ENCODE measurements at places on chromosomes 3 and 15.
A peak's percentile ranks its signal among the peaks of the same experiment; 100 is the strongest.

- no peak for DNase-seq
Observed at GRCh38 chr3:134302674-134303073, 52.0 kb upstream of the RYK start.

DNA sequence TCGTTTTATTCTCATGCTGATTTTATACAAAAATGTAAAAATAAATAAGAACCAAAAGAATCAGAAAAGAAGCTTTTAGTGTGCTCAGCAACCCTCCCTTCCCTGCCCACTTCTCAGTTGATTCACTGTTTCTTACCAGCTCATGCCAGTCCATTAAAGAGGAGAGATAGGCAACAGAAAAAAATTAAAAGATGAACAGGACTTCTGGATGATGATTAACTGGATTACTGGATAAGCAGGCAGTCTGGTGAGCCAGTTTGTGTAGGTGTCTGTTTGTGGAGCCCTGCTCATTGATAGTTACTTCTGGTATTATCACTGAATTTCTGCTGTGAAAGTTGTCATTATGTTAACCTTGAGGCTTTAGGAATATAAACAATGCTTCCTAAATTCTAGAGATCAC lies 15.1 kb upstream of the GPR171 start:
- no peak for DNase-seq

GRCh38 chr15:101306341-101307047 lies 11.4 kb upstream of the SNRPA1 start:
- DNase-seq: no peak

DNA sequence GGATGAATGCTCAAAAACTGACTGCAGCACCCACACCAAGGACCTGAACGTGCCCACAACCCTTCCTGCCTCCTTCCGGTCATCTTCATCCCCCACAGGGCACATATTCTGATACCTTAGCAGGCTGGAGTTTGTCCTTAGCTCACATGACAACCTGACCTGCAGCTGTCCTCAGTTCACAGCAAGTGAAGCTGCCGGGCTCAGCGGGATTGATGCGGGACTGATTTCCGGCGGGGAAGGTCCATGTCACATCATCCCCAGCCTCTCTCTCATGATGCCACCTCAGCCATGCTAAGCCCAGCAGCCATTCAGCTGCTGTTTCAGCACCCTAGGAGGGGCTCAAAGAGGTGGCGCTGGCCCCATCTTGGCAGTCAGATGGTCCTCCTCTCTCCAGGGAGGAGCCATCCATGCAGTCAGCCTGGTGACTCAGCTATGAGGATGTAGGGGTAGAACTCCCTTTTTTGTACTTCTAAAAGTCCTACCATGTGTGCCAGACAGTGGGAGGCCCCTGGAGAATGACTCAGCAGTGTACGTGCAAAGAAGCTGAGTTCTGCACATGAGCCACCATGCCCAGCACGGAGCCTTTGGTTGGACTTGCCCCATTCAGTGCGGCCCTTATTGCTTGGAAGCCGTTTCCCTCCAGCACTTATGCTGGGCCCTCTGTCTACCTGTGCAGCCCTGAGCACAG lies 9.5 kb downstream of the CA12 start:
- no peak for DNase-seq

- no peak for DNase-seq
Observed at GRCh38 chr3:193297421-193297820, 56.4 kb downstream of the PLAAT1 start.

DNA sequence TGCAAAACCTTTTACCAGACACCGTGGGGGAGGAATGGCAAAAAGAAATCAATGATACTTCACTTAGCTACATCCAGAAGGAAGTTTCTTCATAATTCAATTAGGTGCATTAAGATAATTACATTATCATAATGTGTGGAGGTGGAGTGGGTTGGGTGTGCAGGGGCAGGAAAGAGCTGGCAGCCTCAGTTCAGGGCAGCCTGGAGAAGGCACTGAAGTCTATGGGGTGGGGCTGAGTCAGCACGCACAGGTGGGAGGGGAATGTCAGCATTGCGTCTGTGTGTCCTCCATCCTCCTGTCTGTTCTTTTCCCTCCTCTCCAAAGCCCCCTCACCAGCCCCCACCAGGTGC lies 278.8 kb downstream of the GABRG3 start:
- DNase-seq: no peak

DNA sequence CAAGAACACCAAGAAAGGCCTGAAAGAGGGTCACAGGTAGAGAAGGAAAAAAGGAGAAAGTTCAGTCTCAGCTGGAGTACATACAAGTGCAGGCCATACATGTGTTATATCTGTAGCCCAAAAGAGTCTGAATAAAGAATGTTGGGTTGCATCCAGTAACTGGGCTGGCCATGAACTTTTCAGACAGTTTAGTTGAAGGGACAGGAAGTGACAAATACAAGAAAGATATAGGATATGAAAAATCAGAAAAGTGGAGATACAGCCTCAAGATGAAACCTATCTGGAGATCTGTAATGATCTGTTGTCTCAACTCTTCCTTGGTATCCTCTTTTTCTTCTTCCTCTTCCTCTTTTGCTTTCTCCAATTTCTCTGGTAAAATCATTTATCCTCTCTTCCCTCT lies 671.7 kb downstream of the MECOM start:
- DNase-seq: no peak

- no peak for DNase-seq
Observed at GRCh38 chr15:84681831-84682230, 23.8 kb upstream of the NMB start.

- DNase-seq: no peak
Observed at GRCh38 chr3:114034211-114034610, 22.1 kb downstream of the CCDC191 start.

GRCh38 chr3:147620906-147621305 lies 211.7 kb downstream of the ZIC1 start:
- DNase-seq: no peak

DNA sequence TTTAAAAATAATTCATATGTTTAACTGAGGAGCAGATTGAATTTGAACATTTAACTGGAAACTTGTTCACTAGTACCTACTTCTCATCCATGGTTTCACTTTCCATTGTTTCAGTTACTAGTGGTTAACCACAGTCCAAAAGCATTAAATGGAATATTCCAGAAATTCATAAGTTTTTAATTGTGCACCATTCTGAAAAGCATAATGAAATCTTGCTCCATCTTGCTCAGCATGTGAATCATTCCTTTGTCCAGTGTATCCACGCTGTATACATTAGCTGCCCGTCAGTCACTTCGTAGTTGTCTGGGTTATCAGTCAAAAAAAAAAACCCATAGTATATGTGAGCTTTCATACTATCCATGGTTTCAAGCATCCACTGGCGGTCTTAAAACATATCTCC lies 217.6 kb downstream of the TPRG1 start:
- no peak for DNase-seq

GRCh38 chr3:59456852-59457485 lies 407.1 kb upstream of the CFAP20DC start:
- no peak for DNase-seq

DNA sequence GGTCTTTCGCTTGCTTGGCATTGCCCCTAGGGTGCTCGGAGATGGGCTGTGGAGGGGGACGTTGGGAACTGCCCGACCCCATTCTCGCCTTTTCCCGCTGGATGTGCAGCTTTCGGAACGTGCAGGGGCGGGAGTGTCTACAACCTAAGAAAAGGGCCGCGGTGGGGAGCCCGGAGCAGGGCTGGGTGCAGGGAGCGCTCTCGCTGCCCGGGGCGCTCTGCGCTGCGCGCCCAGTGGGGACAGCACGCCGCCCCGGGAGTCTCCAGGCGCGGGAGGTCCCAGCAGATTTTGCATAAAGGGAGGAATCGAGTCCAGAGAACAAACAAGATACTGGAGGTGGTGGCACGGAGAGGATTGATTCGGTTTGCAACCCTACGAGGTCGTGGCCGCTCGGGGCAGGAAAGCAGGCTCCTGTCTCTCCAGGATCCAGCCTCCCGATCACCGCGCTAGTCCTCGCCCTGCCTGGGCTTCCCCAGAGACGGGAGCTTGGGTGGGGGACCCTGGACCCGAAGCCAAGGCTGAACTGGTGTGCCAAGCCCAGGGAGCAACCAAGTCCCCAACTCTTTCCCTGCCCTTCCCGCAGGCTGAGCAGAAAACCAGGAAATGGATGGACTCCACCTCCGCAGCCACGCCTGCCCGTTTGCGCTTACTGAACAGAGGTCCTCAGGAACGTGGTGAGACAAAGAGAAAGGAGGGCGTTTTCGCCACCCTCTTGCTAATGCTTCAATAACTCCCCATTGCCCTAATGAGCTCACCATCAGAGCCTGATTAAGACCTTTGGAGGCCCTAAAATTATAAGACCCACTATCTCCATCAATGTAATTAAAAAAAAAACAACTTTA lies 59.7 kb downstream of the NOX5 start:
- peak; percentile 63 for DNase-seq

Data from right renal pelvis (tissue), 4 donors.